CD4-positive, alpha-beta T cell treated with Interleukin-10 for 1 hour (primary cell): ENCODE measurements at places on chromosomes 6 and 20.

GRCh38 chr6:105259913-105260889, 80.4 kb upstream of the POPDC3 start:
- DNase-seq: no peak

DNA sequence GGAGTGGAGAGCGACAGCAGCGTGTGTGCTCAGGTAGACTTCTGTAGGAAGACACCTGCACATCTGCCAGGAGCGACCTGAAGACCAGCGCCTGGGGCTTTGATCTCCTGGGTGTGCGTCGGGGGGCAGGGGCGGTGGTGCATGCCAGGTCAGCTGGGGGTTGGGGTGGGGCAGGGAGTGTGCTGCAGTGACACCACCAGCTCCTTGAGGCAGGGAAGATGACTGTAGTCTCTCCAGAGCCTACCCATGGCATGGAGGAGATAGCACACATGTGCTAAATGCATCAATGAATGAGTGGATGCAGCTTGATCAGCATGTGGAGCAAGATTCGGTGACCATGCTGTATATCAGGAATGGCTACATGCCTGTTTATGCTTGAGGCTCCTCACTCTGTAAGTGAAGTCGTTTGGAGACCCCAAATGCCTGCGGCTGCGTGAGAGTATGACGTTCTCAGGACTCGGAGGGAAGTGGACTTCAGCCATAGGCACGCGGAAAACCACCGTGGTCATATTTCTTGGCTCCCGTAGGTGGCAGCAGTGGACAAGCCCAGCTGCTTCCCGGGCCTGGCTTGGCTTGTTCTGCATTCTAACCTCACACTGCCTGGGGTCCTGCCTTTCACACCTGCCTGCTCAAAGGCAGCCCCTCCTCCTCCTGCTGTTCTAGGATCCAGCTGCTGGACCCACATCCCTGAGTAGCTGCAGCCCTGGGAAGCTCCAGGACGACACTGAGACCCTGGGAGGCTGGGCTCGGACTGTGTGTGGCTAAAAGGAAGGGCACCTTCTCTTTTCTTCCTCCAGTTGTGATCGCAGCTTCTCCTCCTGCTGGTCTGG, 39.4 kb upstream of the KCNK16 start:
- DNase-seq: peak; percentile 27

DNA sequence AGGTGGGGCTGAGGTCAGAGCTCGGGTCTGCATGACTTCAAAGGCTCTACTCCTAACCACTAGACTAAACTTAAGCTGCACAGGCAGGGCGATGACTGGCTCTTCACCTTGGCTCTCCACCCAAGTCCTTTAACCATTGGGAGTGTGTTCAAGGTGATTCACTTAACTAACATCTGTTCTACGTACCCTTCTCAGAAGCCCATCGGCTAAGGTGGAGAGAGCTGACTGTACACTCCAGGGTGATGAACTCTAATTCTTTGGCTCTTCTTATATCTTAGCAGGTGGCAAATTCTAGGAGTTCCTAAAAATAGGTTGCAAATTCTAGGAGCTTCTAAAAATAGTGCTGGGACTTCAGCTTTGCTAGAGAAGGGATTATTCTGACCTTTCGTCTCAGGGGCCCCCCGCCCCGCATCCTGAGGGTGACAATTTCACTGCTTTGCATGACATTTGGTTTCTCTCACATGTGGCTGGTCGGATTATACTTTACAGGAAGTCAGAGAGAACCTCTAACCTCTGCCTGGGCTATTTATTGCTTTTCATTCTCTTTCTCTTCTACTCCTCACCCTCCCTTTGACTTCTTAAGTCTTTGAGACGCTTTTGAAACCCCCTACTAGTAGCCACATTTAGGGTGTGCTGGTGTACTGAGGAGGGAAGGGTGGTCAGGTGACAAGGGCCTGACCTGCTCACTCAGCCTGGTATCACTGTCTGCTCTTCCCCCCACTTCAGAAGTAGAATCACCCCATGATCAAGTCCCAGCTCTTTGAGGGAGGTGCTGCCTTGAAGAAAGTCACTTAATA, 55.5 kb downstream of the PRDM1 start:
- DNase-seq: peak; percentile 55

- DNase-seq: no peak
These were observed 46.8 kb downstream of the LY86 start for GRCh38 chr6:6635291-6635690.

- DNase-seq: no peak
These were observed 105.3 kb downstream of the PHACTR3 start for GRCh38 chr20:59709636-59710035.

DNA sequence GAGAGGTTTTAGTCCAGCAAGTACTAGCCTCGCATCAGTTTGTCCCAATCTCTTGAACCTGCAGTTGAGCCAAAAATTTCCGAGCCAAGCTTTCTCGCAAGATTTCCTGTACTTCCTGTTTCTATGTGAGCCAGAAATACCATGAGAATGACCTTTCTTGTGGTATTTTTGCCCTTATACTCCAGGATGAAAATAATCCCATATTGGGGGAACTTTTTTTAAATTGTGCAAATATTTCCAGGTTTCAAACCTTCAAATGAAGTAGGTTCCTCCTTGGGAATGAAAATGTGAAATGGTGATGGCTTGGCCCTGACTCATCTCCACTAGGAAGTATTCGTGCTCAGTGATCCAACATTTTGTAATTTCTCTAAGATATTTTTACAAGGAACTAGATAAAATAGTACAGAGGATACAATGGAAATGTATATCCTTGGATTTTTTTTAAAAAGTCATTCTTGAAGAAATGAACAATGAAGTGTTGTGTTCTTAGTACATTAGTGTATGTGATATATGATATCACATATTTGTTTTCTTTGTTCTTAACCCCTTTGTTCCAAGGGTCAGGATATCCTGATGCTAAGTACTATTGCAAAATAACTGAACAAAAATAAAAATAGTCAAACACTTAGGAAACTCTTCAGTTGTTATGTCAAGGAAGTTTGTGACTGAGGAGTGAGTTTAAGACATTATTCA, 184.0 kb downstream of the PDE7B start:
- DNase-seq: no peak

GRCh38 chr6:165877773-165878172, 214.7 kb upstream of the PDE10A start:
- DNase-seq: no peak

DNA sequence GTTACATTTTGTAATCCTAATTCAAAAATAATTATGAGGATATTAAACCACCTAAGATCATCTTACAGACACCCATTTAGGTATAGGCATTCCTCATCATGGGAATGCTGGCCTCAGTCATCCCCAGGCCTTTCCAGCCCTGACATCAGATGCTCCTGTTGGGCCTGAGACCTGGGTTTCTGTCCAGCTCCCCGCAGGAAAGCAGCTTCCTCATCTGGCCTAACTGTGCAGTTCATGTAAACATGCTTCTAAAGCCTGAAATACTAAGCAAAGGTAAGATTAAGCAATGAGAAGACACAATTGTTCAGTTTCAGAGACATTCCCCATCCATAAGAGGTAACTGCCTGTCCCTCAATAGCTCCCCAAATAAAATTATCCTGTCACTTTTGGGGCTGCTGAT, 19.0 kb downstream of the ETV7 start:
- no peak for DNase-seq

- DNase-seq: no peak
These were observed 44.8 kb upstream of the CCDC167 start for GRCh38 chr6:37544530-37544929.

DNA sequence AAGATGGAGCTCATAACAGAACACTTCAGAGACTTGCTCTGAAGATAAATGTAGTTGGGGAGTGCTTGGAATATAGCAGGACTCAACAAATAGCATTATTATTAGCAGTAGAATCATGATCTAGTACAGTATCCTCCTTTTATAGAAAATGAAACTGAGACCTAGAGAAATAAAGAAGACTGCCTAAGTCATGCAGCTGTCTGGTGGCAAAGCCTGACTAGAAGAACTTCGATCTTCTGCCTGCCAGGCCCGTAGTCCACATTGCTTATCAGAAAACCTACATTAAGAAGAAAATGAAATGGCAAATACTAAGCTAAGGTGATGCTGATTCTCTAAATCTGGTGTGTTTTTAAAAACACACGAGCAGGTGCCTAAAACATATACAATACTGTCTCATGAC, 46.4 kb upstream of the DST start:
- DNase-seq: no peak

GRCh38 chr6:108106261-108106660, 31.7 kb upstream of the OSTM1 start:
- no peak for DNase-seq

GRCh38 chr6:137589067-137589848, 95.1 kb upstream of the OLIG3 start:
- peak; percentile 84 for DNase-seq
